Ureter (tissue), 1 donor: ENCODE measurements at places on chromosomes 3 and 15.

DNA sequence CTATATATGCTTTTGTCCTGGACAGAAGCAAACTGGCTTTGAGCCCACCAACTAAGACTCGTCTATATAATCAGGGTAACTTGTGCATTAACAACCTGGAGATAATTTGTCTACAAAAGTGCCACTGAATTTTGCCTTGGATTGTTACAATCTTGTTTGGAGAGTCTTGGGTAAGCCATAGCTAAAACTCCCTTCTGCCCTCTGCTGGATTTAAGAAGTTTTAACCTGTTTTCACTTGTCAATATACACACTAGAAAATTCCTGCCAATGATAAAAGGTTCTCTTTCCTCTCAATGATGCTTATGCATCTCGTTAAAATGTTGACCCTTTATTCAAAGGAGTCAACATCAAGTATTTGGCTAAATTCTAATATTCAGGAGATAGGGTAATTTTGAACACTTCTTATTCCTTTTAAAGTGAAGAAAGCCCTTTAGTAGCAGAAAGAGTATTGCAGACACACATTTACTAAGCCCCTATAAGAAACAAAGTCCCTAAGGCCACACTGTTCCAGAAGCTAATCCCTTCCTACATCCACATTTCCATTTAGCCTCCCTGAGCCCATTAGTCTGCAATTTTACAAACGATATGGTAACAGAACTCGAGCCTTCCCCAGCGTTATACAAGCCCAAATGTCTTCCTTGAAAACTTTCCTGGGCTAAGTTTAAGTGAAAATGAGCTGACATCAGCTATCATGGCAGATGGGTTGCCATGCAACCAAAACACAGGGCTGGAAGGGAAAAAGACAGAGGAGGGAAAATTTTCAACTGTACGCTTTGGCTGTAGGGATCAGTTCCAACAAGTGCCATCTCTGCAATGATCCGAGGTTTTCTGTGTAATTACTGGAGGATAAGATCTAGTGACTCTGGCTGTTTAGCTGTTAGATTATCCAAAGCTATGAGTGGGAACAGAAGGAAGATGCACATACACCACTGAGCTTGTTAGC is 75.9 kb upstream of the FGF12 start:
- no peak for DNase-seq

GRCh38 chr3:128495435-128495970 is 2.5 kb upstream of the GATA2 start:
- DNase-seq = peak; percentile 44

GRCh38 chr3:169384573-169384972 is 278.9 kb downstream of the MECOM start:
- DNase-seq = no peak

DNA sequence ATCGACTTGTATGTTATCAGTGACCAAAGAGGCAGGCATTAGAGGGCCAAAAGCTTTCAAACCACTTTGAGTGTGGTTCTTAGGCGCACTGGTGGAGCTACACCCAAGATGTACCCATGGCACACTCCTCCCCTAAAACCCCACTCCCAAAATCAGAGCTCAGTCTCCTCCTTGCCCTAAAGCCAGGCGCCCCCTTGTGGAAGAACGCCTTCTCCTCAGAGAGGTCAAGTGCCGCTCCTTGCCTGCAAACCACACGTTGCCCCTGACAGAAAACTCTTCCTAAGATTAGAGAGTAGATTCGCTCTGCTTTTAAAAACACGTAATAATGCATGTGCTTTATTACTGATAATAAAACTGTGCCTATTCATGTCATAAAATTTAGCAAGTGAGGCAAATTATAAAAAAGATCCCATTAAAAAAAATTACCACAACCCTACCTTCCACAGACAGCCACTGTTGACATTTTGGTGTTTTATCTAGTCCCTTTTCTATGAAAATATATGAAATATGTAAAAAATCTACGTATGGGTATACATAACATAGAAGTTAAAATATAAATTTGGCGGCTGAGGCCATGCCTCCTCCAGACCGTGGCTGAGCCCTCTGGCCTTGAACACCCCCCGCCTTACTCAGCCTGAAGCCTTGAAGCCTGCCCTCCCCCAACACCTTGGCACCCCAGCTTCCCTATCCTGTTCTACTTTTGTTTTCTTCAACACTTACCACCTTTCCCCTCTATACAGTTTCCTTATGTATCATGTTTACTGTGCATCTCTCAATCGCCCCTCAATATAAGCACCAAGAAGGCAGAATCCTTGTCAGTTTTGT is 33.5 kb downstream of the BCL2L10 start:
- peak; percentile 71 for DNase-seq

DNA sequence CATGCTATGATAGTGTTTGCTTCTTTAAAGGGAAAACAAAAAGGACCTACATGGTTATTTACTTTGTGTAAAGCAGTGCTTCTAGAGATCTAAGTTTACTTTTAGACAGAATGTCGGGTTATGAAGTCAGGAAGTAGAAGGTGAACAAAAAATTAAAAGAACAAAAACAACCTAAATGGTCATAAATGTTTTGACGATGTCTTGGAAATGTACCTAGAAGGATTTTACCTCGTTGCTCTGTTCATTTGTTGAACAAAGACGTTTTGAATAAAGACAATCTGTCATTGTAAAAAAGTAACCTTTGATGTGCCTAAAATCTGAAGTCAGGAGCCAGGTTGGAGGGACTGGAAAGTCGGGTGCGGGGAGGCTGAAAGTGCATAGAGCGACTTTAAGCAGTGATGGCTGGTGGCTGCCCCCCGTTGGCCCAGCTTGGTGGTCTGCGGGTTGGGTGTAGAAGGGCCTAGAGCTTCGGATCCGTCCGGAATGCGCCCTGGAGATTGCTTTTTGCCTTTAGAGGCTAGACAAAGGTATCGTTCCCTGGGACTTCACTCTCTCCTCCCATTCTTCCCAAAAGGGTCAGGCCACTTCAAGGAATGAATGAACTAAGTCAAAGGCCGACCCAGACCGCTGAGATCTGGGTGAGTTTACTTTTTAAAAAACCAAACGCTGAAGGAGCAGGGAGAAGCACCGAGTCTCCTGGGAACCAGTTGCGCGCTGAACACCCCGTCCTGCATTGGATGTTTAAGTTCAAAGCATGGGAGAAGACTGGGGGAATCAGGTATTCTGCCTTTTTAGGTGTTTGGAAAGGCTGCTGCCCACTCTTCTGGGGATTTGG is 2.1 kb downstream of the SOX14 start:
- DNase-seq = no peak

GRCh38 chr3:161412123-161412522 is 40.8 kb upstream of the SPTSSB start:
- no peak for DNase-seq
